Activated naive CD8-positive, alpha-beta T cell treated with anti-CD3 and anti-CD28 coated beads, Interleukin-2, amount 10 ng/mL, durations not matched to agents 7 days and 5 days (primary cell): ENCODE measurements at places on chromosomes 2 and 18. TPM values are rescaled to one million over a fixed set of nuclear protein-coding genes. Genes with fewer than 3 reads are reported as not detected.

Gene TRIP12
- total RNA-seq: 220 TPM

Gene CSRNP3
- not detected for total RNA-seq

Gene PDCD1
- total RNA-seq: 5.4 TPM

DNA sequence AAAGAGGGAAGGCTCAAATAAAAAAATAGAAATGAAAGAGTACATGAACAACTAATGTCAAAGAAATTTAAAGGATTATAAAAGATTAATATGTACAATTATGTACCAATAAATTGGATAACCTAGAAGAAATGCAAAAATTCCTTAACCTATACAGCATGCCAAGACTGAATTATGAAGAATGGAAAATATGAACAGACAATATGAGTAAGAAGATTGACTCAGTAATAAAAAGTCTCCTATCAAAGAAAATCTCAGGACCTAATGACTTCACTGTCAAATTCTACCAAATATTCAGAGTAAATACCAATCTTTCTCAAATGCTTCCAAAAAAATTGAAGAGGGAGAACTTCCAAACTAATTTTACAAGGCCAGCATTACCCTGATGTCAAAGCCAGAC, 120.2 kb upstream of the SPOPL start:
- no peak for DNase-seq

DNA sequence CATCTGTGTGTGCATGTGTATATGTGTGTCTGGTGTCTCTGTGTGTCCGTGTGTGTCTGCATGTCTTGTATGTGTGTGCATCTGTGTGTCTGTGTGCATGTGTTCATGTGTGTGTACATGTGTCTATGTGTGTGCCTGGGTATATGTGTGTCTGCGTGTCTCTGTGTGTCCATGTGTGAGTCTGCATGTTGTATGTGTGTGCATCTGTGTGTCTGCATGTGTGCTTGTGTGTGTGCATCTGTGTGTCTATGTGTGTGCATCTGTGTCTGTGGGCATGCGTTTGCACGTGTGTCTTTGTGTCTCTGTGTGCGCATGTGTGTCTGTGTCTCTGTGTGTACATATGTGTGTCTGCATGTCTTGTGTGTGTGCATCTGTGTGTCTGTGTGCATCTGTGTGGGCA, 207.7 kb downstream of the TNS1 start:
- no peak for DNase-seq

GRCh38 chr2:66536997-66537396, 102.1 kb downstream of the MEIS1 start:
- DNase-seq: no peak

DNA sequence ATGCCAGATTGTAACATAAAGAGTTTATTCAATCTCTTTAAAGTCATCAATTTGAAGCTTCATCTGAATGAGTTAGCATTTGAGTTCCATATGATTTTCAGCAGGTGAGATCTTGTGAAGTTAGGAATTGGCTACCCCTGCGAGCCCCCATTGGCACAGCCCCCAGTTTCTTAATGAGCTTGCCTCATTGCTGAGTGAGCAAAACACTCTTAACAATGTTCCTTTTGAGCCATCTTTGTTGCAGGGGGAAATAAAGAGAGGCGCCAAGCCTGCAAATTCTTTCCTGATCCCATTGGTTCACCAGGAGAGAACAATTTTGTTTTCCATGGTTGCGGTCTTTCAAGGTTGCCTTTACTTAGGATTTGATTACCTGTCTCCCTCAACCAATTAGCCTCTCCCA, 18.7 kb downstream of the DPP10 start:
- no peak for DNase-seq

GRCh38 chr2:174395969-174396630, 570 bp downstream of the SCRN3 start:
- no peak for DNase-seq

DNA sequence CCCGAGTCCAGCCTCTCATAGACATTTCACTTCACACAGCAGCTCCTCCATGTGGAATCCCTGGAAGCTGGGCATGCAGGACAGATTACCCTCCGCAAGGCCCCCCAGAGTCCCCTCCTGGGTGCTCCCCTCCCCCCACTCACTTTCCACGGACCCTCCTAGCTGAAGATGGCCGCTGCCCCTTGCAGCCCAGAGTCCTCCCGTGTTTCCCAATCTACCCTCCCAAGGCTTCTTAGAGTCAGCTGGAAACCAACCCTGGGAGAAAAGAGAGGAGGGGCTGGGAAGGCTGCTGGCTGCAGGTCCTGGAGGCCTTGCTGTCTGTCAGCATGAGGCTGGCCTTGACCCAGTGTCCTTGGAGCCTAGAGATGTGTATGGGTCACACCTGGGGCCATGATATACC, 49.0 kb upstream of the HAAO start:
- DNase-seq: no peak

GRCh38 chr2:20612925-20613916, 37.7 kb downstream of the HS1BP3 start:
- no peak for DNase-seq

- no peak for DNase-seq
These were observed 3.2 kb downstream of the PIGN start for GRCh38 chr18:62183578-62184195.

- DNase-seq: no peak
These were observed 160.1 kb upstream of the HNRNPA3 start for GRCh38 chr2:177052471-177052870.

DNA sequence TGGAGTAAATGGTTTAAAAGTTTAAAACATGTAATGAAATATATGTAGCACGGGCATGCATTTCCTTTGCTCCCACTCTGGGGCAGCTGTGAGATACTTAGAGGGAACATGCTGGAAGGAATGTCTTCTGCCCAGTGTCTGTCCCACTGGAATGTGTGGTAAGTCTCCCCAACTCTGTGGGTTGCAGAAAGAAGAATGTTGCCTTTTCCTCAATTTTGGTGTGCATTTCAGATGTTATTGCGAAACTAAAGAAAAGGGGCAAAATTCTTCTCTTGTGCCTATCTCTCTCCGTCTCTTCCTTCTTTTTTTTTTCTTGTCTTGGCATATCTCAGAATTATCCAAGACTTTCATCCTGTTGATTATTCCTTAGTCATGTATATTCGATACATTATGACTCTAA, 201.1 kb downstream of the SH3RF3 start:
- no peak for DNase-seq

GRCh38 chr2:8477552-8478470, 204.0 kb upstream of the ID2 start:
- DNase-seq: no peak

DNA sequence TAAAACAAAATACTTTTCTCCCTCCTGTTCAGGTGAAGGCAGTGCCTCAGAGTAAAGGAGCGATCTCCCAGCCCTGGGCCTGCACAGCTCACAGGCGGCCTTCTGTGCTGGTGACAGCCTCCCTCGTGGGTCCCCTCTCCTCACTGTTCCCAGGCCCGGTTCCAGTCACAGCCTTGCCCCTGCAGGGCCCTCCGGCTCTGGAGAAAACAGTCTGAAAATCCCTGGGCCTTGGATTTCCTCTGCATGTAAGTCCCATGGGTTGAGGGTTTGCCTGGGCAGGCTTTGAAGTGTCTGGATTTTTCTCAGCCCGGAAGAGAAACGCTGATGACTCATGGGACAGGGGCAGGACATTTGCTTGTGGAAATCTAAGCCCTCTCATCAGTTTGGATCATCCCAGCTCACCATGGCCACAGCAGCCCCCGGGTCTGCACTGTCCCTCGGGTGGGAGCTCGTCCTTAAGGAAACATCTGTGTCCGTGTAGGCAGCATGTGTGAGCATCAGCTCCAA, 186.1 kb upstream of the RAB12 start:
- DNase-seq: no peak

DNA sequence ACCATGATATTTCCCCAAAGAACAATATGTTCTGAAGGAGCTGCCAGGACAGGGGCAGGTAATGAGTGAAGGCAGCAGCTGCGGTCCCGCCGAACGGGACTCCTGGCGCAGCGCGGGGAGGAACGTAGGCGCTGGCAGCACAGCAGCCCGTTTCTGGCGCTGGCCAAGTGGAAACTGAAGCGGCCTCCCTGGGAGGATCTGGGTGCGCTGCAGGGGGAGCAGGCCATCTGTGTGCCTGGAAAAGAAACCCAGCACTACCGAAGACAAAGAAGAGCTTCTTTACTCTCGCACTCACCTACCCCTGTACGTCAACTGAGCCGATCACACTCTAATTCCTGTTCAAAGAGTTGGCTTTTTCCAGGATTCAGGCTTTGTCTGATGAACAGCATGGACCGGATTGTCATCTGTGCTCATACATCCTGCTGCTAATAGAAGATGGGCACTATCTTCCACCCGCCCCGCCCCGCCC, 11.8 kb downstream of the G6PC2 start:
- no peak for DNase-seq

DNA sequence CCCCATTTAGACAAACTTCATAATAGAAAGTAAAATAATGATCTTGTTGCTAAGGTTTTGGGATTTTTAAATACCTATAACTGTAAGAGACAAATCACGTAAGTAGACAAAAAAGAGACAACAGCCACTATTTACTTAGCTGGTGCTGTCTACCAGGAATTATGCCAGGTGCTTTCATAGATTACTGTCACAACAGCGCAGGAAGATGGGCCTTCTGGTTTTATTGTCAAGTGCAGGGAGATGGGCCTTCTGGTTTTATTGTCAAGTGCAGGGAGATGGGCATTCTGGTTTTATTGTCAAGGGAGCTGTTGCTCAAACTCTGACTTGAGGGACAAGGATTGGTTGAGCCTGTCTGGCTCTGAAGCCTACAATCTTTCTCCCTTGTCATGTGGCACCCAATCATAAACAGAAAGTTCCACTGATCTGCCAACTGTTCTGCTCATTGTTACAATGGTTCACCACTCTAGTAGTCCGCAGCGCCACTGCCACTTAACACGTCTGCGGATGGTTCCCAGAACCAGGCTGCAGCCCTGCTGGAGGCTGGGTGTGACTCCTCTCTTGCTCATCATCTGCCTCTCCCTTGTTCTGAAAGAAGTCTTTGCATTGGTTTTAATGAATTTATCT, 95.0 kb downstream of the RNF144A start:
- no peak for DNase-seq

- DNase-seq: no peak
These were observed 17.0 kb downstream of the SNED1 start for GRCh38 chr2:241015439-241015838.
